Epithelial cell of prostate (primary cell): ENCODE measurements at places on chromosomes 12 and 14.

GRCh38 chr14:69858801-69859200, 20.4 kb upstream of the SMOC1 start:
- DNase-seq, result no peak

DNA sequence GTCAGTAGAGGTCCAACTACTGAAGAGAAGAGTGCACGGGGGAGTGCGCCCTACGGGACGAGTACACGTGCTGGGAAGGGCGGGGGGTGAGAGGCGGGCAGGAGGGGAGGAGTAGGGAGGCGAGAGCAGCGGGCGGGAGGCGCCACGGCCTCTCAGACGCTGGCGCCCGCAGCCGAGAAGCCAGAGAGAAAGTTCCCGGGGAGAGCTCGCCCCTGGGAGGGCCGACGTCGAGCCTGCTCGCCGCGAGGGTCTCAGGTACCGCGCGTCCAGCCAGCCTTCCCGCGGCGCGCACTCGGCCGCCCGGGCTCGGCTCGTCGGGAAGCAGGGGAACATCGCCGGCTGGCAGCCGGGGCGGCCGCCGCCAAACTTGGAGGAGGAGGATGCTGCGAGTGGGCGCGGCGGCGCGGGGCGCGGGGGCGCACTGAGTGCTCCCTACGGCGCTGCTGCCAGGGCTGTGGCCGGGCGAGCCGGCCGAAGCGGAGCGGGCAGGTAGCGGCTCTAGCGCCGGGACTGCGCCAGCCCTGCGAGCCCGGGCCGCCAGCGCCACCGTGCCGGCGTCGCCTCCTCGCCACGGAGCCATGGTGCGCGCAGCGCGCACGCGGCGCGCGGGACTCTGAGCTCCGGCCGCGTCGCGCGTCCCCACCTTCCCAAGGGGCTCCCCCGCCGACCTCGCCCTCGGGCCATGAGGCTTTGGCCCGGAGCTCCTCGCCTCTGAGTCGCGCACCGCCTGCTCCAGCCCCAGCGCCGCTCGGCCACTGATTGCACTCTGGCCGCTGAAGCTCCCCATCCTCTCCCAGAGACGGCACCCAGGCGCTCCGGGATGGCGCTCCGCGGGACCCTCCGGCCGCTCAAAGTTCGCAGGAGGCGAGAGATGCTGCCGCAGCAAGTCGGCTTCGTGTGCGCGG, at the start of gene SLC24A4:
TSS of gene SLC24A4 (plus strand) at position 155 of the 905 bp plus-strand sequence. CDS start at position 821, 666 bp downstream.
- no peak for DNase-seq

- no peak for DNase-seq
Observed at GRCh38 chr12:82383930-82384552, 25.7 kb downstream of the METTL25 start.

- no peak for DNase-seq
Observed at GRCh38 chr14:103052407-103052806, 4.9 kb downstream of the CDC42BPB start.

- no peak for DNase-seq
Observed at GRCh38 chr12:122886851-122887818, 8.8 kb downstream of the VPS37B start.

GRCh38 chr12:100058482-100059029, 73.8 kb upstream of the ANKS1B start:
- DNase-seq, result peak; percentile 75
